ENCODE measurements at places on chromosomes 16 and 17.
A peak's percentile ranks its signal among the peaks of the same experiment; 100 is the strongest.

DNA sequence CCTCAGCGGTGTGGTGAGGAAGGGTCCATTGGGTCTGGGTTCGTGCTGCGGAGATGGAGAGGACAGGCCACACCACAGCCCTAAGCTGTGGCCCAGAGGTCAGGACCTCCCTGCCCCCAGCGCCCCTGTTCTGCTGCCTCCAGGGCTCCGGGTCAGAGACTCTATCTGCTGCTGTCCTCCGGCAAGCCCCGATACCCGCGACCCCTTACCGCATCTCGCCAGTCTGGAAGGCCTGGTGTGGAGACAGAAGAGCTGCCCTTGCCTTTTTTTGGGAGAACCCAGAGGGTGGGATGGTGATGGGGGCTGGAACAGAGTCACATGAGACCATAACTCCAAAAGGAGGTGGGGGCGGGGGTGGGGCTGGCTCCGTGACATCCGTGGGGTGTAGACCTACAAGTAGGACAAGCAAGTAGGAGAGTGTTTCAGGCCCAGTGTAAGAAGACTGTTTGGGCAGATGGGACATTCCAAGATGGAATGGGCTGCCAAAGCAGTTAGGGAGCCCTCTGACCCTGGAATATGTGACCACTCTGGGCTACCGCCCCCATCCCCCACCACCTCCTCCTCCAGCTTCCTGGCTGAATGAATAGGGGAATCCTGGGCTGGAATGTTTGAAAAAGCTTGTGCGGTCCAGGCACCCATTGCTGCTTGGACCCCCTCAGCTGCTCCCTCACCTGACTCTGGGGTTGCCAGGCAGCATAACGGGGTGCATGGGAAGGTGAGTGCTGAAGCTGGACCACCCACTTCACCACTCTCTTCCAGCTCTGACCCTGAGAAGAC lies 1.4 kb downstream of the XYLT2 start:
- no peak for DNase-seq

DNA sequence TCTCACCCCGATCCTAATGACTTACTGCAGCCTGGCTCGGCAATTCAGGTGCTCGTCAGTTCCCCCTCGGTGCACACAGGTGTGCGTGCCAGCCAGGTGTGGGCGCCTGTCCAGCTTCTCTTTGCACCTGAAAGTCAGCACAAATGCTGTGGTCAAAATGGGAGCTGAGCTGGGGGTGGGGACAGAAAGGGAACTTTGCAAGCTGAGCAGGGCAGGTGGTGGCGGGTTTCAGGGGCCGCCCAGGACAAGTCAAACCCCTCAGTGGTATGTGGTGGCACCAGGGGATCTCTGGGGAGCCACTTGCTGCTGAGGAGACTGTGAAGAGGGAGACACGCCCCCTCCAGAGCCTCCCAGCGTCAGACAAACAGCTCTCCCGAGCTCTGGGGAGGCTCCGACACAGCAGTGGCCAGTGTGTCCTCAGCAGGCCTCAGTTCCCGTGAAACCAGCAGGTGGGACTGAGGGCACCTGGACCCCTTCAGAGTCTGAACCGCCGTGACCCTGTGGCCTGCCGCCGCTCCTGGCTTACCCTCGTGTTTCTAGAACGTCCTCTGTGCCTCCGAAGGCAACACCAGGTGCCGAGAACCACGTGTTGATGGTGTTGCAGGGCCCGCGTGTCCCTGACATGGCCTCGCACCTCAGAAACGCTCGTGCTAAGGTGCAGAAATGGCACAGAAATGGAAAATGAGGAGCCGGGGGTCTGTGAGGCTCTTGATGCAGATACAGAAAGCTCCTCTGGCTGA lies 233.5 kb upstream of the TNRC6C start:
- DNase-seq, result no peak

GRCh38 chr16:71894229-71894920 lies 956 bp upstream of the IST1 start:
- DNase-seq, result peak; percentile 23

DNA sequence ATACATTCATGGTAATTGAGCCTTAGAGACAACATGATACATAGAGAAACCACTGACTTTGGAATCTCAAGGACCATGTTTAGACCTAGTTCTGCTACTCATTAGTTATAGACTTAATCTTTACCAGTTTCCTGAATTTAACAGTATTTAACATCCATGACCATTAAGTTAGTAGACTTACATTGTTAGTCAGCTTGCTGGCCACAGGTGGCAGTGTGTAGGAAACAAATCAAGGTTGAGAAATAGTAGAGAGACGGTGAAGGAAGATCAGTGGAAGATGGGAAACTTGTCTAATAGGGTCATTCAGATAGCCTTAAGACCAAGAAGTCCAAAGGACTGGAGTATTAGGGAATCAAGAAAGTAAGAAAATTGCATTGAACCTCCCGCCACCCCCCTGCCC lies 31.0 kb downstream of the OMG start:
- DNase-seq, result no peak

- DNase-seq, result no peak
Measured at GRCh38 chr17:81676906-81677305, 6.7 kb downstream of the ARL16 start.

GRCh38 chr16:57720142-57720575 lies 15.4 kb upstream of the KATNB1 start:
- no peak for DNase-seq

DNA sequence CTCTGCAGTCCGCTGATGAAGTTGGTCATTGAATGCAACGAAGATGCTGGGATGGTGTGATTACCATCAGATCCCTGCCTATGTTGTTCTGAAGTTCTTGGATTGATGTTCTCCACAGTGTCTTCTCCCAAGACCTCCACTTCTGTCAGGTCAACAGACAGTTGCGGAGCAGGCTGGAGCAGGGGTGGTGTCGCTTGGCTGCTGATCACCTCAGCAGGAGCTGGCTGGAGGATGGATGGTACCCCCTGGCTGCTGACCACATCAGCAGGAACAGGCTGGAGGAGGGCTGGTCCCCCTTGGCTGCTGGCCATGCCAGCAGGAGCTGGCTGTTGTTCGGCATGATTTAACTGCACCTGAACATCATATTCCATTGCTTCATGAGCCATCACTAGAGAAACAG lies 5.6 kb downstream of the RFWD3 start:
- DNase-seq, result no peak
